ENCODE measurements at places on chromosomes 13 and 19.
A peak's percentile ranks its signal among the peaks of the same experiment; 100 is the strongest.

- DNase-seq = no peak
Observed at GRCh38 chr13:45811891-45812694, 39.5 kb downstream of the SIAH3 start.

GRCh38 chr13:34208336-34208735 is 390.4 kb downstream of the RFC3 start:
- no peak for DNase-seq

DNA sequence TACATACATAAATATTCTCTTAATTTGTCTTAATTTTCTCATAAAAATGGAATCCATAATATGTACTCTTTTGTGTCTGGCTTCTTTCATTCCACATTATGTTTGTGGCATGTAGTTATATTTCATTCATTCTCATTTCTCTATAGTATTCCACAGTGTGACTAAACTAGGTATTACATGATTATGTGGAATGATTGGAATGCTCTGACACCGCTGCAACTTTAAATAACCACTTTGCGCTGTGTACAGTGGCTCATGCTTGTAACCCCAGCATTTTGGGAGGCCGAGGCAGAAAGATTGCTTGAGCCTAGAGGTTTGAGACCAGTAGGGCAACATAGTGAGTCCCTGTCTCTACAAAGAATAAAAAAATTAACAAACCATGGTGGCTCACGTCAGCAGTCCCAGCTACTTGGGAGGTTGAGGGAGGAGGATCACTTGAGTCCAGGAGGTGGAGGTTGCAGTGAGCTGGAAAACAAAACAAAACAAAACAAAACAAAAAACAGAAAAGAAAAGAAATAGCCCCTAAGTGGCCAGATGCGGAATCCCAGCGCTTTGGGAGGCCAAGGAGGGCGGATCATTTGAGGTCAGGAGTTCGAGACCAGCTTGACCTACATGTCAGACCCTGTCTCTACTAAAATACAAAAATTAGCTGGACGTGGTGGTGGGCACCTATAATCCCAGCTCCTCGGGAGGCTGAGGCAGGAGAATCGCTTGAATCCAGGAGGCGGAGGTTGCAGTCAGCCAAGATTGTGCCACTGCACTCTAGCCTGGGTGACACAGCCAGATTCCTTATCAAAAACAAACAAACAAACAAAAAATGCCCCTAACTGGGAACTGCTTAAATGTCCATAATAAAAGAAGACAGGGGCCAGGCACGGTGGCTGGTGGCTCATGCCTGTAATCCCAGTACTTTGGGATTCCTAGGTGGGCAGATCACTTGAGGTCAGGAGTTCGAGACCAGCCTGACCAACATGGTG is 8.0 kb upstream of the SAE1 start:
- DNase-seq = no peak

GRCh38 chr19:38120471-38121025 is 103.5 kb downstream of the DPF1 start:
- DNase-seq = no peak

GRCh38 chr13:87078947-87079795 is 592.0 kb upstream of the SLITRK5 start:
- no peak for DNase-seq

DNA sequence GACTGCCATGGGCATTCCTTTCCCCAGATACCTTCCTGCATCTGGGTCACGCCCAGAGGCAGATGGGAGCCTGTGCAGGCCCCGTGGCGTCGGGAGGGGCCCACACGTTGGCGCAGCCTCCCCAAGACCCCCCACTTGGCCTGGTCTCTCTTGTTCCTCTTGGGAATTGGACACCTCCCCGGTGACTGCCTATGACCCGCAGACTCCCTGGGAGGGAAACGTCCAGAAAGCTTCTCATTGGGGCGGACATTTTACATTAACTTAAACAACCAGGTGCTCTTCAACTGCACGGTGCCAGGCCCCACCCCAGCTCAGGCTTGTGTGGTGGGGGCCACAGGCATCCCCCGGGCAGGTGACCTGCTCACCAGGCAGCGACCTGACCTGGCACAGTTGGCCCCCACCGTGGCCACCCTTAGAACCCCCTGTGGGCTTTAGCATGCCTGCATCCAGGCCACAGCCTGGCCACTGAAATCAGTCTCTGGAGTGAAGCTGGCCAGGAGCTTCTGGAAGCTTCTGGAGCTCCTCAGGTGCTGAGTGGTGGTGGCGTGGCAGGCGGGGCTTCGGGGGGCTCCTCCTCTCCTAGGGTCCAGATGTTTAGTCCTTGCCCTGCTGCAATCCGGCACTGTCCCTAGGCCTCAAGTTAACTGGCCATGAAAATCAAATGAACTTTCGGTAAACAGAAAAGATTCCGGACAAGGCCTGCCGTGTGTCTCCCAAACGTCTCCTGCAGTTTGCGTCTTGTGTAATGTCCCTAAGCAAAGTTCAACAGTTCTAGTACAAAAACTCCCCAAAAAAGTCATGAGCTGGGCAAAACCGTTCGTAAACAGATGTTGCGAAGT is 8.5 kb upstream of the PROZ start:
- DNase-seq = no peak

DNA sequence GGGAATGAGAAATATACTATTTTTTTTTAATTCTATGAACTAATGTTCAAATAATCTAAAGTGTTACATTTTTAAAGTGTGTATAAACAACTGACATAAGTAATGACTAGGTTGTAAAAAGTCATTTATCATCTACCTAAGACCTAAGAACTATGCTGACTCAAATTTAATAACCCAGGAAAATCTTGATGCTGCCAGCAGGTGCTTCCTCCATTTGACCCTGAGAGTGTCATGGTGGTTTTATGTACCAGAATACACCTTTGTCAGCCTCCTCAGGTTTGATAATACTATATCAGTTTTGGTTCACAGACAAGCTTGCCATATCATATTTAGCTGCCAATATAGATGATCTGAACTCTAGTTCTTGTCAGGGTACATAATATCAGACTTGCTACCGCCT is 1151.2 kb downstream of the PCDH17 start:
- no peak for DNase-seq

DNA sequence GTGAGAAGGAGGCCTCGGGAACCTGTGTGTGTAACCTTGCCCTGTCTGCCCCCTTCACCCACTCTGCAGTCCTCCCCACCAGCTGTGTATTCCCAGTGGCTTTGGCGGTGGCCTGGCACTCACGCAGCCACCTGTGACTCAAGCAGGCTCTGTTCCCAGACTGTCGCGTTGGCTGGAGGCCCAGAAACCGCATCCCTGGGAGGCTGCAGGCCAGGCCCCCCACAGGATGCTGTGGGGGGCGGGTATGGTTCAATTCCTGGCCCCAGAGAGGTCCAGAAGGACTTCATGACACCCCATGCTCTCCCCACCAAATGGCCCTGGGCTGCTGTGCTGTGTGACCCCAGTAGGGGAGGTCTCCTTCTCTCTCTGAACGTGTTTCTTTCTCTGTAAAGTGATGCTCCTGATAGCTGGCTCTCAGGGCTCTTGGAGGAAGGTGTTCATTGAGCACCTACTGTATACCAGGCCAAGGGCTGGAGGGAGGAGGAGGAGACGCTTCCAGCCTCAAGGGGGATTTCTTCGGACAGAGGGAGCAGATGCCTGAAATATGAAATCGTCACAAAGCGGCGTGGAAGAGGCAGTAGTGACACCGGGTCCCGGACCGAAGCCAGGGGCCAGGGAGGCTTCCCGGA is 1.9 kb upstream of the LINGO3 start:
- peak; percentile 89 for DNase-seq

DNA sequence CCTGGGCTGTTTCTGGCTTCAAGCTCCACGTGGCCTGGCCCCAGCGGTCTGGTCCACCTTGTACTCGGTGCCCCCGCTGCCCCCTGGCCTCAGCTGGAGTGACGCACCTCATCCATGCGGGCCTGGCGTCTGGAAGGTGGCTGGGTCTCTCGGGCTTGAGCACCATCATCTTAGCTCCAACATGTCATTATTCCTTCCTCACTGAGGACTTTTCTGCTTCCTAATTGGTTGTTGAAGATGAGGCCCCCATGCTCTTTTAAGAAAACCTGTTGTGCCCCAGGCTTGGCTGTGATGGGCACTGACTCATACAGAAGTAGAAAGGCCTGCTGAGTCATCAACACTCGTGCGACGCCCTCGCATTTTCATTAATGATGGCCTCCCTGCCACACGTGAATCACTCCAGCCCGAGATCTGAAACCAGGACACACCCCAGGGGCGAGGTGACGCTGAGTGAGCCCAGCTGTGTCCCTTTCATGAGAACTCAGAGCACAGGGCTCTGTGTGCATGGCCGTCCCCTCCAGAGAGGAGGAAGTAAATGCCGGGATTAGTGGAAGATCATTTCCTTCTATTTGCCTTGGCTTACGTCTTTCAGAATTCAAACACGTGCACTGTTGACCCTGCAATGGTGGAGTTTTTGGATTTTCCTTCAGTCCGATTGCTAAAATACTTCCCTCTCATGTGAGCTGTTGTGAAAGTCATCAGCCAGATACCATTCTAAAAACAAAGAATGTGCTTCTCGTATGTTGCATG is 14.0 kb upstream of the GJA3 start:
- peak; percentile 48 for DNase-seq

- no peak for DNase-seq
Observed at GRCh38 chr13:32211813-32212212, 103.3 kb downstream of the ZAR1L start.

DNA sequence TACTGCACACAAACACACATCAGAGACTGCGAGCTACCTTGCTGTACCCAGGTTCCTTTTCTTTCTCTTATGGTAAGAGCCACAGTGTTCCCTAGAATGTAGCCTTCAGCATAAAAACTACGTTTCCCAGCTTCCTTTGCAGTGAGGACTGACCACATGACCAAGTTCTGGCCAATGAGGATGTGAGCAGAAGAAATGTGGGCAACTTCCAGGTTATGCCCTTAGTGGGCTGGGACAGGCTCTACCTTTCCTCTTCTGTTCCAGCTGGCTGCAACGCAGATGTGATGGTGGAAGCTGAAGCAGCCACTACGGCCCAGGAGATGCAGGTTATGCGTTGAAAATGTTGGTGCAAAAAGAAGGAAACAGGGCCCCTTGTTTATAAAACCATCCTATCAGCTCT is 27.5 kb downstream of the VRK3 start:
- DNase-seq = peak; percentile 59

DNA sequence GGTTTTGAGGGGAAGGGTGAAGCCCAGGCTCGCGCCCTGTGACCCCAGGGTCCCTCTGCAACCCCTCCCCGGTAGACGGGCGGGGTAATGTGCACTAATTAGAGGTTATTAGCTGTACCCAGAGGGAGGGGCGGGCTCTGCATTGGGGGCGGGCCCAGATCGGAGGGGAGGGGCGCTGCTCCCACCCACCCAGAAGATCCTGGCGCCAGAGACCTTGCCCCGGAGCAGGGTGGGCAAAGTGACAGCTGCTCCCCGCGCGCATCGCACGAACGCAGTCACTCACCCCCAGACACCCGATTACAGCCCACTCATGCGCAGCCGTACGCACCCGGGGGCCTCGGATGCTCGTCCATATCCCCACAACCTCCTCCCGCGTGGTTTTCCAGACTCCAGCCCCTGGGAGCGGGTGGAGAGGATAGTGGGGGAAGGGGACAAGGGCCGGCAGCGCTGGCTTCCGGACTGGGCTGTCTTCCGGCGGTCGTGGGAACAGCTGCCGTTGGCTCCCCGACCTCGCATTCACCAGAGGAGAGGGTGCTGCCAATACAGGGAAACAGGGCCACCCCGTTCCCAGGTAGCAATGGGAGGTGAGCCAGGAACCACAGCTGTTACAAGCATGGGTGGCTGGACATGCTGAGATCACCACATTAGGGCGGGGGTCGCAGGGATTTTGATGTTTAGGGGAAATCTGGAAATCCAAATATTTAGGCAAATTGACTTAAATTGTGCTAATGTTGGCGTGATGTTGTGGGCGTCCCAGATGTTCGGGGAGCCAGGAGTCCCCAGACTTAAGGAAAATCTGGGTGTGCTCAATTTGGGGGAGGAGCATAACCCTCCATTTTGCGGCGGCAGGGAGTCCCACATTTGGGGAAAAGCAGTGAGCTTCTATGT is 2.9 kb upstream of the HOOK2 start:
- peak; percentile 90 for DNase-seq

- DNase-seq = no peak
Observed at GRCh38 chr13:113499936-113500335, 9.4 kb upstream of the DCUN1D2 start.

- no peak for DNase-seq
Observed at GRCh38 chr13:111554539-111555267, 234.3 kb downstream of the TEX29 start.

- DNase-seq = no peak
Observed at GRCh38 chr19:38248421-38248820, 7.8 kb downstream of the PPP1R14A start.

- DNase-seq = no peak
Observed at GRCh38 chr13:21095311-21095710, 33.9 kb upstream of the LATS2 start.

DNA sequence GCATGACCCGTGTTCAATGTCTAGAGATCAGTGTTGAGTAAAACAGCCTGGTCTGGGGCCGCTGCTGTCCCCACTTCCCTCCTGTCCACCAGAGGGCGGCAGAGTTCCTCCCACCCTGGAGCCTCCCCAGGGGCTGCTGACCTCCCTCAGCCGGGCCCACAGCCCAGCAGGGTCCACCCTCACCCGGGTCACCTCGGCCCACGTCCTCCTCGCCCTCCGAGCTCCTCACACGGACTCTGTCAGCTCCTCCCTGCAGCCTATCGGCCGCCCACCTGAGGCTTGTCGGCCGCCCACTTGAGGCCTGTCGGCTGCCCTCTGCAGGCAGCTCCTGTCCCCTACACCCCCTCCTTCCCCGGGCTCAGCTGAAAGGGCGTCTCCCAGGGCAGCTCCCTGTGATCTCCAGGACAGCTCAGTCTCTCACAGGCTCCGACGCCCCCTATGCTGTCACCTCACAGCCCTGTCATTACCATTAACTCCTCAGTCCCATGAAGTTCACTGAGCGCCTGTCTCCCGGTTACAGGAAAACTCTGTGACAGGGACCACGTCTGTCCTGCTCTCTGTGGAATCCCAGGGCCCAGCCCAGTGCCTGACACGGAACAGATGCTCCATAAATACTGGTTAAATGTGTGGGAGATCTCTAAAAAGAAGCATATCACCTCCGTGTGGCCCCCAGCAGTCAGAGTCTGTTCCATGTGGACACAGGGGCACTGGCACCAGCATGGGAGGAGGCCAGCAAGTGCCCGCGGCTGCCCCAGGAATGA is 1.5 kb upstream of the CEACAM5 start:
- peak; percentile 66 for DNase-seq

Data from BE2C (cell line).